Epithelial cell of proximal tubule (primary cell): ENCODE measurements at places on chromosomes 3 and 15. TPM values are rescaled to one million over a fixed set of nuclear protein-coding genes. Genes with fewer than 3 reads are reported as not detected.

The FRMD4B gene
- total RNA-seq: 8.5 and 21.7 TPM in 2 replicates

The DLG1 gene
- 49.7 and 67.6 TPM in 2 replicates for total RNA-seq

The CHDH gene
- total RNA-seq: 4.5 and 9.2 TPM in 2 replicates

The SLC28A1 gene
- not detected in 2 replicates for total RNA-seq

The WDR49 gene
- not detected in 2 replicates for total RNA-seq

DNA sequence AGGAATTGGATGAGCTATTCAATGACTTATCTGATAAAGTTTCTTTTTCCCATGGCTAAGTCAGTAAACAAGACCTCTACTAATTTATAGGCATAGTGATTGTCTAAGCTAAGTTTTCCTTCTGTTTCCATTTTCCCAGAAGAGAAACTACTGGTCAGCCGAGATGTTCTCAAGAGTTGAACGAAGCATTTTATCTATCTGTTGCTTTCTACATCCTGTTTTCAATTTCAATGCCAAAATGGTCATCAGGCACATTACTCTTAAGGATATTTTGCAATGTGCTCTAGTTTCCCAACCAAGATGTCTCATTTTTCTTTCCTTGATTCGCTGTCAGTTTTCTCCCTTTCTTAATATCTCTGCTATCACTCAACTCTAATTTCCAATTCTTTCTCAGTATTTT lies 228.7 kb downstream of the MBNL1 start:
- no peak for DNase-seq

DNA sequence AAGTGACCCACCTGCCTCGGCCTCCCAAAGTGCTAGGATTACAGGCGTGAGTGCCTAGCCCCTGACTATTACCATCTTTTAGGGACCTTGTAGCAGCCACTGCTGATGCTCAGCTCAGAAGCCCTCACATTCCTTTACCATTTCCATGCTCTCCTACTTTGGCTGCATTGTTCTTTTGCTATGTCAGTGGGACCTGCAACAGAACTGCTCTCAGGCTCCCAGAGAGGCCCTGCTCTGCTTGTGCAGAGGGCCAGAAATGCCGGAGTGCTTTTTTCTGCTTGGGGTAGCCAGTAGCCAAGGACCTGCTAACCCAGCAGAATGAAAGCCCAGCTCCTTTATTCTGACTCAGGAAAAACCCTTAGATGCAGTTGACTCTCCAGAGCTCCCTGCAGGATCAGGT lies 18.3 kb upstream of the PROK2 start:
- DNase-seq: no peak

DNA sequence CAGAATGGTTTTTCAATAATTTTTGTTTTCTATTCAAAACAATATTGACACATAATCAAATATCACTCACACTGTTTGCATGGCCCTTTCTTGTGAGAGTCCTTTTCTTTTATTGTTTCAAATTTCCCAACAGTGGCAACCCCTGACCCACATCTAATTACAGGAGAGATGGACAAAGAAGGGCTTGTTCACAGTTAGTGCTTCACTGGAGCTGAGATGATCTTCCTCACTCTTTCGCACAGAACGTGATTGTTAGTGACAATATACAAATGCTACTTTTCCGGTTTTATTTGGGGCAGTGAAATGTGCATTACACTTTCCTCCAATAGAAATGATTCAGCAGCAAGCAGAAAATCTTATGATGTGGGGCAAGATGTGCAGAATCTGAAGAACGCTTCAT lies 38.6 kb upstream of the TTC14 start:
- DNase-seq: no peak

- DNase-seq: no peak
These were observed 8.5 kb downstream of the FLNB start for GRCh38 chr3:58016710-58017109.

- no peak for DNase-seq
These were observed 2.1 kb upstream of the PRSS50 start for GRCh38 chr3:46719735-46720271.

DNA sequence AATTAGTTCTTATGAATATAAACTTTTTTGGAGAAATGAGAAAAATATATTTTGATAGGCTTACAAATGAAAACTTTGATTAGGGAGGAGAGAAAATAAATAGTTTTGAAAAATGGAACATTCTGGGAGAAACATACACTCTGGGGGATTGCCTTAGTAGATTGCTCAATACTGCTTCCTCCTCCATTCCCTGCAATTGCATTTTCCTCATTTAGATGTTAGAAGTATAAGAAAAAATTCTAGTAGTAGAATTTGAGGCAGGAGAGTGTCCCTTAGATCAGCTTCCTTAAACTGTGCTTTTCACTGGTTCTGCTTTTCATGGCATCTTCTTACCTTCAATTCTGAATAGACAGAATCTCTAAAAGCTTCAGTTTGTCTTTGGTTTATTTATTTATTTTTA lies 46.2 kb upstream of the CTDSPL2 start:
- no peak for DNase-seq

DNA sequence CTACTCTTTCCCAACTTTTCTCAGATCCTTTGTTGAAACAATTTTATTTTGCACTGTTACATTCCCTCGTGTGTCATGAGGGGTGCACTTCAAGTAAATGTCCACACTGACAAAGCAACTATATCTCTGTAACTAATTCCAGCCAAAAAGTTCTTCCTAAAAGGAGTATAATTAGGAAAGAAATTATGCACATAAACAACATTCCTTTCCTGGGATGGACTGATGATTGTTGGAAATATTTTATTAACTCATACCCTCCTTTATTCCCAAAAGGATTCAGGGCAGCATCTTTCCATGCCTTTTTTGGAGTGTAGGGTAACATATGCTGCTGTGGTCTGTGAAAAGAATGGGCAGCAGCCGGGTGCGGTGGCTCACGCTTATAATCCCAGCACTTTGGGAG lies 426.1 kb upstream of the THBS1 start:
- DNase-seq: no peak

DNA sequence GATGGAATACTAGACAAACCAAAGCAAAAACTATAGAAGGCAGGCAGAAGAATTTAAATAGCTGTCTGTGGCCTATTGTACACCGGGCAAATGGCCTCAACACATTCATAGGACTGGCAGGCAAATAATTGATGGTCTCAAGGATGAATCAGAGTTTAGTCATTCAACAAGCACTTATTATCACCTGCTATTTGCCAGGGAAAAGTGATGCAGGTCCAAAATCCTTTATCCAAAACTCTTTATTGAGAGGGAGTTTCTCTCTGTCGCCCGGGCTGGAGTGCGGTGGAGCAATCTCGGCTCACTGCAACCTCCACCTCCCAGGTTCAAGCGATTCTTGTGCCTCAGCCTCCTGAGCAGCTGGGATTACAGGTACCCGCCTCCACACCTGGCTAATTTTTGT lies 2.3 kb downstream of the EIF2AK4 start:
- DNase-seq: no peak

GRCh38 chr3:12356175-12356574 lies 67.3 kb downstream of the PPARG start:
- DNase-seq: no peak

DNA sequence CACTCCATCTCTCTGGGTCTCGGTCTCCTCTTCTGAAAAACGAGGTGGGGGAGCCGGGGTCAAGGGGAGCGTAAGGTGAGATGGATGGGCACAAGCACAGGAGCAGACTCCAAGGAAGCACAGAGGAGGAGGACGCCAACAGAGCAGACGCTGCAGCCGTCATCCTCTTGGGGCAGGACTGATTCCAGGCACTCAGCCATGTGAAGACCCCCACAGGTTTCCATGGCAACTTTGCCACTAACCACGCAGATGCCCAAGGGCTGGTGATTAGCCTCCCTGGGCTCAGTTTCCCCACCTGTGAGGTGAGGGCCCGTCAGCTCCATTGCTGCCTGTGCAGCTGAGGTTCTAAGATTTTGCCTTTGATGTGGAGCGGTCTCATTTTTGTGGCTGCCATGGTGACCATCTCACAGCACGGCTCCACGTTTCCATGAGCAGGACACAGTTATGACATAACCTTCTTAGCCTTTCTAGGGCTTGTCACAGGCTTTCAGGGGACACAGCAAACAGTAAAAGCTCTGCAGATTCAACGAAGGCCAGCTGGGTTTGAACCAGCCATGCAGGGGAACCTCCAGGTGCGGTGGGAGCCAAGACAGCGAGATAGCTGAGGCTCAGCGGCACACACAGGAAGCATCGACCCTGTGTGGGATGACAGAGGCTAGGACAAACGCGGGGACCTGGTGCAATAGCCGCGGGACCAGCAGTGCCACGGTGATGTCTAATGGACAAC lies 170.3 kb downstream of the NUP210 start:
- DNase-seq: no peak

GRCh38 chr3:10162185-10162584 lies 2.5 kb upstream of the IRAK2 start:
- DNase-seq: no peak
